Frontal cortex (tissue), 4 donors: ENCODE measurements at places on chromosomes 3 and 15. TPM values are rescaled to one million over a fixed set of nuclear protein-coding genes. Genes with fewer than 3 reads are reported as not detected.
A peak's percentile ranks its signal among the peaks of the same experiment; 100 is the strongest.

DNA sequence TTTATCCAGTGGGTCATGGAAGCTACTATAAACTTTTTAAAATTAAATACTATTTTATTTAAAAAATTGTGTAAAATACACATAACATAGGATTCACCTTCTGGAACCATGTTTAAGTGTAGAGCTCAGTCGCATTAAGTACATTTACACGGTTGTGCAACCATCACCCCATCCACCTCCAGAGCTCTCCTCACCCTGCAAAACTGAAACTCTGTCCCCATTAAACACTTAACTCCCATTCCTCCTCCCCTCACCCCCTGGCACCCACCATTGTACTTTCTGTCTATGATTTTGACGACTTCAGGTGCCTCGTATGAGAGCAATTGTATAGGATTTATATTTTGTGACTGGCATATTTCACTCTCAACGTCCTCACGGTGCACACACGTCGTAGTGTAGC, 70.7 kb downstream of the APBA2 start:
- DNase-seq = no peak

- DNase-seq = no peak
Measured at GRCh38 chr3:126113733-126114442, 30.0 kb upstream of the SLC41A3 start.

KY gene
- 0.41 TPM for total RNA-seq

DNA sequence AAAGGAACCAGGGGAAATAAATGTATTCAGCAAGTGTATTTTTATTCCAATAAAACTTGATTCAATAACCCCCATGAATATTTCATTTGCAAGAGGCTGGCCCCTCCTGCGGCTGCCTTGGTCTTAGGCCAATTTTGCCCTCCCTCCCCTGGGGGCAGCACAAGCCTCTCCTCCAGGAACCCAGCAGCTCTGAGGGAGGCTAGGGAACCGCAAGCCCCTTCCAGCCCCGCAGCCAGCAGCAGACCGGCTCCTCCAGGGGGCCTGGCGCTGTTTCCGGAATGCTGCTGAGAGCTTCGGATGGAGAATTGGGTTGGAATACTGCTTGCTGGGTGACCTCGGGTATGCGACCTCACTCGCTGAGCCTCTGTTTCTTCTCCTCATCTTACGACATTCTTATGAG, 150.1 kb downstream of the RAB11A start:
- no peak for DNase-seq

DNA sequence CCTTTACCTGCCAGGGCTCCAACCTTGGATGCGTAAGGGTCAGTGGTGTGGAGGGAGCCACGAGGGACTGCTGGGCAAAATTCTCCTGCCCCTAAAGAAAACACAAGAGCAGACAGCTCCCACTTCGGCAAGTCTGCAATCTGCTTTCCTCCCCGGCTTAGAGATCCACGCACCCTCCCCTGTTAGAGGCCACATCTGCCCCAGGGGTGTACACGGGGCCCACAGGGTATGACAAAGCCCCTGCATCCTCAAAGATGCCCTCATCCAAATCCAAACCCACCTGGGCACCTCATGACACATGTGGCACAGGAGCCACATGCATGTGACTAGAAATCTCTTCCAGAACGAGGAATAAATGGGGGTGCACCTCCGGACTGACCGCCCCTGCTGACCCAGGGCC, 25.5 kb downstream of the ZXDC start:
- DNase-seq = no peak

CYP8B1 gene
- total RNA-seq = not detected

AADACL2 gene
- not detected for total RNA-seq

GRCh38 chr15:25582886-25583285, 144.1 kb upstream of the UBE3A start:
- DNase-seq = no peak

- DNase-seq = no peak
Measured at GRCh38 chr15:79960502-79961212, 10.3 kb downstream of the BCL2A1 start.

GRCh38 chr3:124200407-124200806, 208.5 kb upstream of the ROPN1 start:
- DNase-seq = no peak

ADCY5 gene
- 29.8 TPM for total RNA-seq

DNA sequence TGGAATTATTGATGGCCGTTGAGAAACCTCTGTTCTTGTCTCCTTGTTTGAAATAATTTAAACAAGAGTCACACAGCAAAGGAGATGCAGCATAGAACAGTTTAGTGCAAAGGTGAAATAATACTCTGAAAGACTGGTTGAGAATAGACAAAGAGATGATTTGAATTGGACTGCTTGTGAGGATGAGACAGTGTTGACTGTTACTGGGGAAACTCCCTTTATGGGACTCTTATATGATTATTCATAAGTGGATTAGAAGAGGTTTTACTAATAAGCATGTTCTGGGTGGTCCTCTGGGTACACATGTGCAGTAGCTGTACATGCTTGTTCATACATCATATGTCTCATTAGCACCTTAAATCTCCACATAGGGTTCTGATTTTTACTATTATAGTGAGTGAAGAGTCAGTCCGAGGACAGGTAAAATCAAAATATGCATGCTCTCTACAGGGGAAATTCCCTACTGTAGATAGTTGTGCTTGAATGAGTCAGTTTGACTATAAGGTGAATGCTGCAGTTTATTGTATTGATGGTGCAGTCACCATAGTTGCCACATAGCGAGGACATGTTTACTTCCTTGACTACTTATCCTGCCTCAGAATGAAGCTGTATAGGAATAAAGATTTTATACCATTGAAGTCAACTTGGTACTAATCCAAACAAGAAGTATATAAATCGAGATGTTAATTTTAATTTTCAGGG, 498.7 kb downstream of the CNTN6 start:
- no peak for DNase-seq

ZIC1 gene
- 20.0 TPM for total RNA-seq

GRCh38 chr15:40398413-40398873, 7.2 kb upstream of the IVD start:
- no peak for DNase-seq

DNA sequence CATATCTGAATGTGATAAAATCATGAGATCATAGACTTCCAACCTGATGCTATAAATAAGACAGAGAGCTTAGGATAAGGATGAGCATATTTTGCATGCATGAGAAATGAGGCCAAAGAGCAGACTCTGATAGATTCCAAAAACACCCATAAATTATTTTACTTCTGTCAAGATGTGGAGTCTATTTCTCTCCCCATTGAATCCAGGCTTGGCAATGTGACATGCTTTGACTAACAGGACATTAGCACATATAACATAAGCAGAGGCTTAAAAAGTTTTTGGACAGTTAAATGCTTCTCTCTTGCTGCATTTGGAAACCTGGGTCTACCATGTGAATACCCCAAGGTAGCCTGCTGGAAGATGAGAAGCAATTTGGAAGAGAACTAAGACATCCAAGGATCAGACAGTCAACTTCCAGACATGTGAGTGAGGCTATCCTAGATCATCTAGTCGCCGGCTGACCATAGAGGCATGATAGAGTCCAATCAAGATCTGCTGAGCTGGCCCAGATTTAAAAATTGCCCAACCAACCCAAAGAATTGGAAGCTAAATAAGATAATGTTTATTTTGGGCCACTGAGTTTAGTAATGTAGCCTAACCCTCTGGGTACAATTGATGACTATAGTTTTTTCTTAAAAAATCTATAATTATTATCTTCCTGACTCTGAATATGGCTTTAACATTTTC, 30.3 kb downstream of the MYLK start:
- no peak for DNase-seq

GATA2 gene
- 0.41 TPM for total RNA-seq

TFRC gene
- 113 TPM for total RNA-seq

GRCh38 chr3:124730129-124730940, at the start of gene UMPS:
TSS of gene UMPS (plus strand) at chr3:124730452. CDS start at chr3:124730472, 20 bp downstream.
- DNase-seq = peak; percentile 67

ASB14 gene
- total RNA-seq = under 0.01 TPM

GRCh38 chr3:25335356-25335755, 92.7 kb upstream of the RARB start:
- DNase-seq = no peak

DNA sequence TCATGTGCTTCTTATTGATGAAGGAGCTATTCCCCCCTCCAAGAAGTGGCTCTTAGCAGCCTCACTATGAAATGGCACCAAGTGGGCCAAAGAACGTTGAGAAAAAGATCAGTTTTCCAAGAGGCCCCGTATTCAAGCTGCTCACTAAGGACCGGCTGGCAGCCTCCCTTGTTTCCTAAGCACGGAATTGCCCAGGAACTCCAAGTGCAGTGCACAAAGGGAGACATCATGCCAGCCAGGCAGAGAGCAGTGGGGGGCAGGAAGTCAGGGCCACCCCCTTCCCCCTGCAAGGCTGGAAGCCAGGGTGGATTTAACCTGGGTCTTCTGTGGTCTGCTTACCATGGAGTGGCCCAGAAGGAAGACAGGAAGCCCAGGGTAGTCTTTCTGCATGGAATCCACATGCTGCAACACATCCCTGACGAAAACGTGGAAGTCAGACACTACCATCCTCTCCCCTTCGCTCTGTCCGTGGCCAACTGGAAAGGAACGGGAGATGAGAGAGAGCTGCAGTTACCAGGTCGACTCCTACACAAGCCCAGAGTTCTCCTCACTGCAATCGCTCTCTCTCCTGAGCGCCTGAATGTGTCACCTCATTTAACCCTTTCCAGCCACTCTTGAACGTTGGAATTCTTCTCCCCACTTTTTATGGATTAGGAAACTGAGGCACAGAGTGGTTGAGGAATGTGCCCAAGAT, 49.5 kb downstream of the ABTB1 start:
- no peak for DNase-seq
